ENCODE measurements at places on chromosomes 1 and 21. TPM values are rescaled to one million over a fixed set of nuclear protein-coding genes. Genes with fewer than 3 reads are reported as not detected.

The IL19 gene
- total RNA-seq: not detected

The CCDC27 gene
- total RNA-seq: not detected

The MTR gene
- total RNA-seq: 6.7 TPM

The NIPAL3 gene
- 7.9 TPM for total RNA-seq

The TTC22 gene
- not detected for total RNA-seq

The UBASH3A gene
- 0.13 TPM for total RNA-seq

The TRIM46 gene
- 2.9 TPM for total RNA-seq

The CDK18 gene
- total RNA-seq: 1.0 TPM

The SPATA6 gene
- total RNA-seq: 1.3 TPM

The CXADR gene
- total RNA-seq: 7.4 TPM

The OR2L2 gene
- not detected for total RNA-seq

The PRELP gene
- not detected for total RNA-seq

The C8B gene
- not detected for total RNA-seq

The CDC20 gene
- 204 TPM for total RNA-seq

The ZNF648 gene
- total RNA-seq: not detected

The TNFRSF14 gene
- total RNA-seq: 0.55 TPM

The LEPR gene
- 3.0 TPM for total RNA-seq

The RCOR3 gene
- total RNA-seq: 30.0 TPM

The MAP3K21 gene
- 8.3 TPM for total RNA-seq

The NRDC gene
- total RNA-seq: 78.3 TPM

The SLAMF7 gene
- 1.8 TPM for total RNA-seq

The IL20 gene
- not detected for total RNA-seq

The RIPPLY3 gene
- total RNA-seq: 0.59 TPM

The ZP4 gene
- total RNA-seq: not detected

The CYP4B1 gene
- total RNA-seq: not detected

The OR11L1 gene
- total RNA-seq: not detected

The ZNF593OS gene
- 0.25 TPM for total RNA-seq

The RGS8 gene
- total RNA-seq: not detected

The LYPD8 gene
- total RNA-seq: 0.20 TPM

The LELP1 gene
- not detected for total RNA-seq

The LEFTY1 gene
- 1.5 TPM for total RNA-seq

The GSTM2 gene
- 4.0 TPM for total RNA-seq

All from A549 treated with Hydrocortisone at 1 μM for 4 hours (cell line).